Left renal pelvis (tissue), 4 donors: ENCODE measurements at places on chromosomes 7 and 10. TPM values are rescaled to one million over a fixed set of nuclear protein-coding genes. Genes with fewer than 3 reads are reported as not detected.

SLC13A1 gene
- polyA plus RNA-seq: 21.4 TPM

DNA sequence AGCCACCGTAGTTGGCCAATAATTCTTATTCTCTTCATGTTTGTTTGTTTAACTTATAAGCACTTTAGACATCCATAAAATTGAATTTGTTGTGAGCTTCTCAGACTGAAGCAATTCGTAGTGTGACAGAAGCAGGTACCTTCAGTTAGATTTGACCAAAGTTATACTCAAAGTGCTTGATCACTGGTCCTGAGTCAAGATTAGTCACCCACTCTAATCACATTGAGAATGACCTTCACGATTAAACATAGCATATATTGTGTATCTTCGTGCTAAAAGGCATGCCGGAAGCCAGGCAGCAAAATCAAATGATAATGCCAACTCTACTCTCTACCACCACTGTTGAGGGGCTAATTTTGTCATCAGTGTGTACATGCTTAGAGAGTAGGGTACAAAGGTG is 763.7 kb upstream of the MBL2 start:
- no peak for DNase-seq

DNA sequence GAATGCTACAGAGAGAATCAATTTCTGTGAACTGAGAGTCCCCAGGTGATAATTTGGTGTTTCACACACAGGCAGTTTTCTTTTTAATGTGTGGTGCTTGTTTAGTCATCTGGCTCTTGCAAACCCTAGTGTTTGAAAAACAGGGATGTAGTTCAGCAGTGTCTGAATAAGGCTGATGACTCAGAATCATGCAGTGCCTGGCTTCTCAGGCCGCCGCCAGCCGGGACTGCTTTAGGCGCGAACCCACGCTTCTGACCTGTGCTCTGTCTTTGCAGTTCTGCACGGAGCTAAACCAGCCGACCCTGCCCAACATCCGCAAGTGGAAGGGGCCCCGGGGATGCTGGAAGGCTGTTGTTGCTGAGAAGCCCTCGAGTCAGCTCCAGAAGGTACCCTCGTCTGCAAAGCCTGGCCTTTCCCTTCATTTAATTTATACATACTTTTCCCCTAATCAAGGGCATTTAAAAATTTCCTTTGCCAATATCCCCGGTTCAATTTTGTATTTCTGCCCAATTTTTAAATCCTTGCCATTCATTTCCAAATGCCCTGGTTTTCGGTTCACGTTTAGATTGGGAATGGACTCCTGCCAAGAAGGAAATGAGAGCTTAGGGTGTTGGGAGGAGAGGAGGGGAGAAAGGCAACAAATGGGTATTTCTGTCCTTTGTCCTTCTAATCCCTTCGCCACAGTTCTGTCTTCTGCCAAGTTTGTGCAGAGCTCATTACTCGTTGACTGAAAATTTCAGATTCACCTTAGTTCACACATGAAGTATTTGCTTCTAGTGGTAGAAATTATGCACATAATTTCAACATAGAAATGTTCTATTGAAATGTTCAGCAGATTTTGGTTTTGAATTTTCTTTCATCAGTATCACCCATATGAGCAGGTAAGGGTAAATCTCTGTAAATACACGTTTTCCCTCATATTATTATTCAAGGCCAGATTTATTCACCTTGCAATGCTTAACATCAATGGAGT is 108.5 kb upstream of the ANLN start:
- DNase-seq: no peak

STAG3 gene
- 18.0 TPM for polyA plus RNA-seq

PRTFDC1 gene
- polyA plus RNA-seq: 42.7 TPM

GRCh38 chr10:86027346-86027745 is 339.2 kb downstream of the GRID1 start:
- no peak for DNase-seq
